CD8-positive, alpha-beta memory T cell (primary cell): ENCODE measurements at places on chromosomes 11 and 22. TPM values are rescaled to one million over a fixed set of nuclear protein-coding genes. Genes with fewer than 3 reads are reported as not detected.

- H3K4me1 ChIP-seq, result no peaks in the 10 kb centered on the region
- peaks cover 16% of the 10 kb centered on the region for H3K27me3 ChIP-seq
- no peak overlapping the region for H3K4me3 ChIP-seq
- H3K36me3 ChIP-seq, result no peaks in the 10 kb centered on the region
- DNase-seq, result no peak
- no peak overlapping the region for H3K27ac ChIP-seq
Observed at GRCh38 chr22:43370036-43370435, 26.9 kb upstream of the SCUBE1 start.

DNA sequence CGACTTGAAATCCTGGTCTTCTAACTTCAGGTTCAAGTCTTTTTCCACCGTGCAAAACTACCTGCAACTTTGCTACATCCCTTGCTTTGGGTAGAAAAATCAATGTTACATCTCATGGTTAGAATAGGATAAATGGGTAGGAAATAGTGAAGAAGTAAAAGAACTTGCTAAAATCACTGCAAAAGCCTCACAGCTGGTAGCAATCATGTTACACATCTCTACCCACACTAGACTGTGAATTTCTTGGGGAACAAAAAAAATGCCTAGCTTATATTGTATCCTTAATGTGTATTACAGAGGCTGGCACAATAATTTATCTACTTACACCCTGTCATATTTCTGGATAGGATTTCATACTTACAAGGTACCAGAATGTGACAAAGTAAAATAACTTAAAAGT lies 133.8 kb downstream of the FAM181B start:
- no peak overlapping the region for H3K4me3 ChIP-seq
- no peaks in the 10 kb centered on the region for H3K27me3 ChIP-seq
- H3K4me1 ChIP-seq, result no peaks in the 10 kb centered on the region
- no peak overlapping the region for H3K27ac ChIP-seq

GRCh38 chr11:11988681-11989261 lies 19.7 kb downstream of the DKK3 start:
- H3K27ac ChIP-seq, result no peak overlapping the region
- no peaks in the 10 kb centered on the region for H3K27me3 ChIP-seq
- peaks cover 3% of the 10 kb centered on the region for H3K4me1 ChIP-seq
- no peak for DNase-seq

DNA sequence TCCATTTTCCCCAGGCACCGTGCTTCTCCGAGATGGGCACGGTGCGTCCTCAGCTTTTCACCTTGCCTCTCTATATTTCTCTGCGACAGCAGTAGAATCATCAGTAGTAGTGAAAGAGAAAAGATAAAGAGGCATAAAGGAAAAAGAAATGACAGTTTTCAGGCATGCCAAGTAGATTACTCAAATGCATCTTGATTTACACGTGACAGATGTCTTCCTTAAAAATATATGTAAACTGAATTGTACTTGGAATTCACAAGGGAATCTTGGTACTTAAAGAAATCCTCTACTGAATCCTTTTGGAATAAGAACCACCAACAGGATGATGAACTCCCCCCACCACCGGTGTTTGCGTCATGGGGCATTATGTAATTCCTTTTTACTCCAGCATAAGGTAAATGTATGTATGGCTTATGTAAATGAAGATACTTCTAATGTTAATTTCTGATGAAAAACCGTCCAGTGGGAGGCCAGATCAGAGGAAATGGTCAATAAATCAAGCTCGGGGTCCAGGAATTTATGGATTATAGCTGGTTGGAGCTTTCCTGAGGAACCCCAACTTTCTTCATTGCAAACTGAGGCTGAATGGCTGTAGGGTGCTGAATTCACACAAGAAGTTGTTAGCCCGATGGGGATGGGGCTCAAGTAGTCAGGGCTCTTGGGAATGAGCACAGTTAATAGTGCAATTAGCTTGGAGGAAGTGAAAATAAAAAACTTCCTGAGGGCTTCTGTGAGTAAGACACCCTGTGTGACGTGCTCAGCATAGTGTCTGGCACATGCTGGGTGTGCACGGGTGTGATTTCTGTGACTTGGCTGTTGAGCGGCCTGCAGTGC lies 630.4 kb downstream of the OPCML start:
- no peaks in the 10 kb centered on the region for H3K36me3 ChIP-seq
- H3K4me3 ChIP-seq, result no peak overlapping the region
- H3K27ac ChIP-seq, result no peak overlapping the region
- H3K4me1 ChIP-seq, result no peaks in the 10 kb centered on the region
- no peaks in the 10 kb centered on the region for H3K27me3 ChIP-seq

GRCh38 chr22:31945971-31946680 lies 1.8 kb downstream of the YWHAH start:
- H3K4me1 ChIP-seq, result peaks cover 25% of the 10 kb centered on the region
- H3K27me3 ChIP-seq, result no peaks in the 10 kb centered on the region
- peak overlapping the region; percentile 69 for H3K4me3 ChIP-seq
- peak overlapping the region; percentile 89 for H3K27ac ChIP-seq
- H3K36me3 ChIP-seq, result peaks cover 4% of the 10 kb centered on the region

The DRICH1 gene
- total RNA-seq, result 0.47 TPM

The HPX gene
- not detected for total RNA-seq

The MMP8 gene
- total RNA-seq, result not detected
